ENCODE measurements at places on chromosomes 1 and 21.

- peak; percentile 11 for DNase-seq
Observed at GRCh38 chr1:153957744-153958110, 685 bp downstream of the CRTC2 start.

GRCh38 chr1:63928186-63929105 is 154.6 kb downstream of the ROR1 start:
- no peak for DNase-seq

- no peak for DNase-seq
Observed at GRCh38 chr1:34371829-34372532, 195.3 kb downstream of the C1orf94 start.

- DNase-seq, result no peak
Observed at GRCh38 chr1:19644395-19644680, 227 bp downstream of the NBL1 start.

GRCh38 chr1:1431845-1432273 is 3.6 kb upstream of the VWA1 start:
- no peak for DNase-seq

GRCh38 chr1:224170748-224171478 is 12.1 kb upstream of the DEGS1 start:
- no peak for DNase-seq

DNA sequence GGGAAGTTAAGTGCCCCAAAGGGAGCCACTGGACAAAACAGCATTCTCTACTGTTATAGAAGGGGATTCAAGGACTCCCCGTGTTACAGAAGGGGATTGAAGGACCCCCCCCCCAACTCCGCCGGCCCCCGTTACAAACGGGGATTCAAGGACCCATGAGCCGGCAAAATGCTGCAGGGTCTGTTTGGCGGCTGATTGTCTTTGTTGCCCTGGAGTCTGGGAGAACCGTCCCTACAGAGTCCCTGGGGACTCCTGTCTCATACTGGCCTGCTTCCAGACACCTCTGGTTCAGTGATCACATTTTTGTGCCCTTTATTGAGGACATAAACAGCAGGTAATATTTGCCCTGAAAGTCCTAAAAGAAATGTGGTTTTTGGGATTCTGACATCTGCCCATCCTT is 96.4 kb downstream of the SYF2 start:
- no peak for DNase-seq

DNA sequence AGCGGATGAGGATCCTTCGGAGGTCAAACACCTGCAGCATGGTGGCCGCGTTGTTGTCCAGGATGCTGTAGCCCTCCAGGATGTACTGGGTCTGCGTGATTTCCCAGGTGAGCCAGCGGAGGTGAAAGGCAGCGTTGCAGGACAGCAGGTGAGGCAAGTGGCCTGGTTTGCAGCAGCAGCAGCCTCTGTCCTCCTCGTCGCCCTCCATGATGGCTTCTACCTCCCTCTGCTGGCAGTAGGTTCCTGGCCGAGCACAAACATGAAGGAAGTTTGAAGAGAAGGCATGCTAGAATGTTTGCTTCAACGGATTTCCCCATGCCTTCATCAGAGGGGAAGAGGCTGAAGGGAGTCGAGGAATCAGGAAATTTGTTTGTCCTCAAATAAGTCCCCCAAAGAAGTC is 74.7 kb downstream of the NTPCR start:
- no peak for DNase-seq

- no peak for DNase-seq
Observed at GRCh38 chr1:154987326-154987725, 4.2 kb downstream of the FLAD1 start.

DNA sequence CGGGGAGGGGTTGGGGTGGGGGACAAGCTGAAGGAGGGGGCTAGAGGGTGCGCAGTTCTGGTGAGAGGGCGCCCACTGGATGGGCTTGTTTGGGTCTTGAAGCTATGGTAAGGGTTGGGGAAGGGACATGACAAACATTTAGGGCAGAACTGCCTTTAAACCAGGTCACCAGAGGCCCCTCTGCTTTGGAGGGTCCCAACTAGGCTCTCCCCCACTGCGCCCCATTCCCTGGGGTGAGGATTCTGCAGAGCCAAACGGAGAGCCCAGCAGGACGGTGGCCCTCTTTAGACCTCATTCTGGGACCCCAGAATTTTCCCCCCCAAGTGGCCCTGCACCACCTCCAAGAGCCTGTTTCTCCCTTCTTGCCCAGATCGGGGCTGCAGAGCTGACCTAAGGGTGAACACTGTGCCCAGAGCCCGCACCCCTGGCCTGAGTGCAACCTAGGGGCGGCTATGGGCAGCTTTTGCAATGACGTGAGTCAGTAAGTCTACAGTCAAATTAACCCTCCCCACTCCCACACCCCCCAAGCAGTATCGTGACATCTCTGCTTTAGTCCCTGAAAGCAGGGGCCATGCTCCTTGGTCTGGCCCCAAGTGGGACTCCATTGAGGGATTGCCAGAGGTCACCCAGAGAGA is 593.8 kb downstream of the MATN1 start:
- DNase-seq, result no peak

GRCh38 chr1:97277891-97278654 is 556.5 kb downstream of the PTBP2 start:
- DNase-seq, result no peak

GRCh38 chr1:87968197-87968955 is 639.7 kb downstream of the LMO4 start:
- DNase-seq, result no peak

Measured in activated gamma-delta T cell treated with anti-CD3 and anti-CD28 coated beads, Interleukin-2, amount 50 U/mL, for 16 hours (primary cell).